ENCODE measurements at places on chromosomes 12 and 14.

- no peak for DNase-seq
Observed at GRCh38 chr12:26086936-26087335, 37.9 kb downstream of the BHLHE41 start.

DNA sequence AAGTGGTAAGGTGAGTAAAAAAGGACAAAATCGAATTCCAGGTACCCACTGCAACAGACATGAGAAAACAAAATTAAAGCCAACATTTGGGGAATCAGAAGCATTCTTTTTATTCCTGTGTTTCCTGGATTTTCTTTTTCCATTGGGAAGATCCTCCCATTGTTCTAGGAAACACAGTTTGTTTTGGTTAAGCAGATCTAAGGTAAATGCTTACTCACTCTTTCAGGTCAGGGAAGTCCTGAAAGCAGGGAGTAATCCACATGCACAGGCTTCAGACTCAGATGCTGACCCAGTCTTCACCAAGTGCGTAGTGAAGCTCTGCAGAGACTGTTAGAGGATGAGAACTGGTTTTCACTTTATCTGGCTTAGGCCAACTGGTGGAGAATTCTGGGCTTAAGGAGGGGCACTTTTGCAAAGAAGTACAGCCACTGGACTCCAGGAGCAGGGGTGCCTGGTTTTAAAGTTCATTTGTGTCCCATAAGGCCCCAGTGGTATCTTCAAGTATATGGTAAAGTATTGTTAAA lies 57.7 kb downstream of the RPAP3 start:
- DNase-seq = no peak

DNA sequence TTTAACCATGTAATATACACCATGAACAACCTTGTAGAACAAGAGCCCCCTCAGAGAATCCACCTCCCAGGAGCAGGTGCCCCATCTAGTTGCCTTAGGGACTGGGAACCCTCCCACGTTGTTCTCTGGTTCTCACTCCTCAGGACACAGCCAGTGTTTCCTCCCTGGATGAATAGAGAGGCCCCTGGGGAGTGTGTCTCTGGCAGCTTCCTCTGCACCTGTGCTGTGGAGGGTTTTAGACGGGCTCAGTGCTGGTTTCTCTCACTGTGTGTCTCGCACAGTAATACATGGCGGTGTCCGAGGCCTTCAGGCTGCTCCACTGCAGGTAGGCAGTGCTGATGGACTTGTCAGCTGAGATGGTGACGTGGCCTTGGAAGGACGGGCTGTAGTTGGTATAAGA lies 581.3 kb downstream of the TMEM121 start:
- DNase-seq = no peak

- no peak for DNase-seq
Observed at GRCh38 chr12:91094957-91095356, 16.3 kb downstream of the LUM start.

DNA sequence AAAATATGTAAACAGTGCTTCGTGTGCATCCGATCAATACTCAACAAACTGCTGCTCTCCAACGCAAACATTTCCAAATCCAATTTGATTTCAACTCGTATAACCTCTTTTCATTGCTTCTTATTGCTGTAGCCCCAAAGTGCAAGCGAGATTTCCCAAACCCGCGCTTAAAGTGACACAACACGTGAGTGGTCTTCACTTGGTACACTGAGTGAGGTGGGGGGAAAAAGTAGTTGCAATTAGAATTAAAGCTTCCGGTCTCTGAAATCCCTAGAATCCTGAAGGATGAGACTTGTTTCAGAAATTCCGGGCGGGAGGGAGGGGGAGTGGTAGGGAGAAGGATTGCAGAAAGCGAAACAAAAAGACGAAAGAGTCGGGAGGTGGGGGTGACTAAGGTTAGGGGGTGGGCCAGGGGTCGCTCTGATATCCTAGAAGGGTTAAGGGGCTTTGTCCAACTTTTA lies 387.5 kb downstream of the BCAT1 start:
- no peak for DNase-seq

- DNase-seq = no peak
Observed at GRCh38 chr14:71013551-71014192, 106.4 kb downstream of the PCNX1 start.

DNA sequence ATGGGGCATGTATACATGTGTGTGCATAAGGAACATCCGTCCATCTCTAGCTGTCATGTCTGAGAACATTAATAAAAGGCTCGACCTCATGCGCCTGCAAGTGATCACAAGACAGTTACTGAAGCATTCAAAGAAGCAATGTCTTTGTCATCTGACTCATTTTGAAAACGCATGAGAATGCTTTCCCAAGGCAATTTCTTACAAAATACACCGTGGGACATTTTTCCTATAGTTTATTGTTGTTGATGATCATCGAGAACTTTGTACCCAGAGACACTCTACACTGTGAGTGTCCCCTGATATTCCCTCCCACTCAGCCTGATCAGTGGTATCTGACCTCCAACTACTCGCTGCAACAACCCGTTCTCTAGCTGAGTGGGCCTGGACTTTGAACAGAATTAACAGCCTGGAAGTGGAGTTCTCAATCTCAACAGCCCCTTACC lies 68.1 kb downstream of the ETV6 start:
- DNase-seq = no peak

DNA sequence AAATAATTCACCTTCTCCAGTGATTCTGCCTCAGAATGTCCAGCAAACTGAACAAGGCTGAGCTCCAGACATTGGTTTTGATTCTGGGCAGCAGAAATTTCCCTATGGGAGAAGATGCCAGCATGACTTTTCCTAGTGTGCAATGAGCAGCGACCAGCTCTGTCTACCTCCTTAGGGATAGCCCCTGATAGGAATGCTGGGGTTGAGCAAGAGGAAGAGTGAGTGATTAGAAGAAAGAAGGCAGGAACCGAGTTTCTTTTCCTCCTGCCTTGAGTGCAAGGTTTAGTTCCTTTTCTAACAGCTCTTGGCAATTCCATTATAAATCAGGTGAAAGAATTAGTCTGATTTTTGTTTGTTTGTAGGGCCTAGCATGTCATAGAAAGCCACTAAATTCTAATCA lies 379.0 kb downstream of the DAD1 start:
- DNase-seq = no peak

GRCh38 chr12:57631566-57632072 lies 1.4 kb downstream of the B4GALNT1 start:
- DNase-seq = no peak

- no peak for DNase-seq
Observed at GRCh38 chr12:6375269-6376078, at the start of gene SCNN1A. TSS of gene SCNN1A (minus strand) at chr12:6375563. CDS start at chr12:6374783, 780 bp downstream.
